ENCODE measurements at places on chromosomes 13 and 19.

DNA sequence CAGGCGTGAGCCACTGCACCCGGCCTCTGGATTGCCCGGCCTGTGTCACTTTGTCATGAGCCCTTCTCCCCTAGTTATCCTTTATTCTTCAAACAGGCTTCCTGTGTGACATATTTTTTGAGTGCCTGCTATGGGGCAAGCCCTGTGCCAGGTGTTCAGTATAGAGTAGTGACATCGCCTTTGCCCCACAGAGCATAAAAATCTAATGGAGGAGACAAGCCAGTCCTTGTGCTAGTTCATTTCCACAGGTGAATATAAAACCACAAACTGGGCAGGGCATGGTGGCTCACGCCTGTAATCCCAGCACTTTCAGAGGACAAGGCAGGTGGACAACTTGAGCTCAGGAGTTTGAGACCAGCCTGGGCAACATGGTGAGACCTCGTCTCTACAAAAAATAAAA lies 43.2 kb downstream of the BBC3 start:
- no peak for DNase-seq

GRCh38 chr13:48040896-48041295 lies 3.4 kb downstream of the NUDT15 start:
- DNase-seq: no peak

- no peak for DNase-seq
Measured at GRCh38 chr19:39874404-39874803, 28.2 kb upstream of the FBL start.

DNA sequence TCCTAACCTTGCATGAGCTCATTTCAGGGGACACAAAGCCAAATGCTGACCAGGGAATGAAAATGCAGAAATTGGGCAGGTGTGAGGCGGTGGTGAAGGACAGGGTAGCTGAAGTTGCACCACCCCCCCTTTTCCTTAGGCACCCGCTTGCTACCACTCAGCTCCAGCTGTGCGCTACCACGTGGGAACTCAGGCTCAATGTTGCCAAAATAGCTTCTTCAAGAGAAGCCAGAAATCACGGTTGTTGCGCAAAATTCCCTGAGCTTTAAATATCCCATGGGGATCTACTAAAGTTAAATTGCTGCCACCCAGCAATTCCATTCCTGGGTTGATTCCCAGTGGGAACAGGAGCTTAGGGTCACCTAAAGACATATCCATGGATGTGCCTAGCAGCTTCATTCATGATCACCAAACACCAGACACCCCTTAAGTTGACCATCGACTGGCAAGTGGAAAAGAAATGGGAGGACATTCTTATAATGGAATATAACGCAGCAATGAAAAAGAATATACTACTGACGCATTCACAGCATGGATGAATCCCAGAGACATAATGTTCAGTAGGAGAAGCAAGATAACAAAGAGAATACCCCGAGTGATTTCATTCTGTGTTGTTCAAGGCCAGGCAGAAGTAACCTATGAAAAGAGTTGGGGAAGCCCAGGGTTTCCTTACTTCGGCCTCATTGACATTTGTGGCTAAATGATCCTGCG lies 12.8 kb upstream of the ADGRL1 start:
- DNase-seq: no peak

DNA sequence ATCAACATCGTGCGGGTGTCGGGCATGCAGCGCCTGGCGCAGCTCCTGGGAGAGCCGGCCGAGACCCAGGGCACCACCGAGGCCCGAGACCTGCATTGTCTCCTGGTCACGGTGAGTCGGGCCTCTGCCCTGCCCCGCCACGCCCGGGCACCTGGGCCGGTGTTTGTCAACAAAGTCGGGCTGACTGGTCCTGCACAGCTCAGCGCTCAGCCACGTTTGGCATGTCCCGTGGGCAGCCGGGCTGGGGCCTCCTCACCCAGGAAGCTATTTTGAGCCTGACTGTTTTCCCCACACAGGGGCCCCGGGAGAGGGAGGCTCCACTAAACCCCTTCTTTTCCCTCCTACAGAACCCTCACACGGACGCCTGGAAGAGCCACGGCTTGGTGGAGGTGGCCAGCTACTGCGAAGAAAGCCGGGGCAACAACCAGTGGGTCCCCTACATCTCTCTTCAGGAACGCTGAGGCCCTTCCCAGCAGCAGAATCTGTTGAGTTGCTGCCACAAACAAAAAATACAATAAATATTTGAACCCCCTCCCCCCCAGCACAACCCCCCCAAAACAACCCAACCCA lies 1.3 kb downstream of the GADD45B start:
- DNase-seq: no peak

DNA sequence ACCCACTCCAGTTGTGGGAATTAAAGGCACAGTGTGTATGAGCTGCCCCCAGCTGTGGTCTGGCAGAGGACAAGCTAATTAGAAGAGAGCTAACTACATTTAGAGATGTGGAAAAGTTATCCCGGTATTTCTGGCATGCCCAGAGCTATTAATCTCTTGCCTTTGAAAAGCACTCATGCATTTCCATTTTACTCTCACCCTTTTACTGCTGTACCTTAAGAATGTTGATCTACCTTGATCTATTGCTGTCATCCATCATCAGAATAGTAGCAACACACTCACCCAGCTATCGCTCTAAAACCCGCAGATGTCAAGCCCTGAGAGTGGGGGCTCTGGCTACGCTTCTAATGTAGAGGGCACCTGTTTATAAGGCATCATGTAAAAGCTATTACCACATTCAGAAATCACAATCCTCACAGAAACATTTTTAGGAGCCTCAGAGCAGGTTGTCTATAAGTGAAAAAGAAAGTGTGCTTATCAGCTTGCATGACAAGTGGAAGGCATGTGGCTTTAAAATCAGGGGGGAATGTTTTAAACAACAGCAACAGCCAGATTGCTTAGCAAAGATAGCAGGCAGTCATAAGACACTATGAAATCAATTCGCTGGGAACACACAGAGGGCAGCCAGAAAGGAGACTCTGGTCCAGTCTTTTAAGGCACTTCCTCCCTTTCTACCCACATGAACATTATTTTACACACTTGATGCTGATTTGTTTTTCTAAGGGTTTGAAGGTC lies 224.2 kb upstream of the IRS2 start:
- DNase-seq: no peak

GRCh38 chr13:29541400-29541799 lies 54.1 kb downstream of the SLC7A1 start:
- DNase-seq: no peak

DNA sequence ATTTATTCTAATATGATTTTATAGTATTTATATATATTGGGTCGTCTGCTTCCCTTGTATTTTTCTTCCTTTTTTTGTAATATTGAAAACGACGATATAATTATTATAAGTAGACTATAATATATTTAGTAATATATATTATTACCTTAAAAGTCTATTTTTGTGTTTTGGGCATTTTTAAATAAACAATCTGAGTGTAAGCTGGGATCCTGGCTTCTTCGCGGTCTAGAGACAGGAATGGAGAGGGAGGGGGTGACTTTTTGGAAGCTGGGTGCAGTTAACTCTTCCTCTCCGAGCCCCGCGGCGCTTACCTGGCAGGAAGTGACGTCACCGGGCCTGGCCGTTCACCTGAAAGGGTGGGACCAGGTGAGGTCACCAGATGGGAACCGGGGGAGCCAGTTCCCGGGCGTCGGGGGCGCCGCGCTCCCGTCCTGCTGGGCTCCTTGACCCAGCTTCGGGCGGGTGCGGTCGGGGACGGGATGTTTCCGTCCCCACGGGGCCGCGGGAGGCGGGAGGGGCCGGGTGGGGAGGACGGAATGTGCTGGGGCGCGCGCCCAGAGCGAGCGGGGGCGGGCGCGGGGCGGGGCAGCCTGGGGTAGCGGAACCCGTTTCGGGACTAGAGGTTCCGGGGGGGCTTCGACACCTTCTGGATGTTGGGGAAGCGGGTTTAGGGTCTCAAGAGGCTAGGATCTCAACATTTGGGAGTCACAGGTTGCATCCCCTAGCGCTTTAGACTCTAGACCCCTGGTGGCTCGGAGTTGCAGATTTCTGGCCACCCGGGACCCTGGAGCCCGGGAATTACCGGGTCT lies 2.8 kb downstream of the ZFP36 start:
- peak; percentile 91 for DNase-seq

DNA sequence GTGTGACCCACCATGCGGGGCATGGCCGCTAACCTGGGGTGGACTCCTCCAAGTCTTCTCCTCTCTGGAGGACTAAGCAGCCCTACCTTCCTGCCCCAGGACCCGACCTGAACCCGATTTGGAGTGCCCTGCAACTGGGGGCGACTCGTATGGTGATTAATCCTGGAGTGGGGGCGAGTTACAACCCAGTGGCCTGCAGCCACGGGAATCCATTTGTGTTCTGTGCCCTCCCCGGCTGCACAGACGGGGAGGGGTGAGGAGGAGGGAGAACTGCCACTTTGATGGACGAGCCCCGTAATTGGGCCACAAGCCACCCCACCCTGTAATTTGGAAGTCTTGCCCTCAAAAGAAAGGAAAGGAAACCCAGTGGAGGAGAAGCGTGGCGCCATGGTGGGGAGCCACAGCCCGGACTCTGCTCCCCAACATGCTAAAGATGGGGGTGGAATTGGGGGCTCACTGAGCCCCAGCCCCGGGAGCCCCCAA lies 18.0 kb downstream of the PRR36 start:
- no peak for DNase-seq

DNA sequence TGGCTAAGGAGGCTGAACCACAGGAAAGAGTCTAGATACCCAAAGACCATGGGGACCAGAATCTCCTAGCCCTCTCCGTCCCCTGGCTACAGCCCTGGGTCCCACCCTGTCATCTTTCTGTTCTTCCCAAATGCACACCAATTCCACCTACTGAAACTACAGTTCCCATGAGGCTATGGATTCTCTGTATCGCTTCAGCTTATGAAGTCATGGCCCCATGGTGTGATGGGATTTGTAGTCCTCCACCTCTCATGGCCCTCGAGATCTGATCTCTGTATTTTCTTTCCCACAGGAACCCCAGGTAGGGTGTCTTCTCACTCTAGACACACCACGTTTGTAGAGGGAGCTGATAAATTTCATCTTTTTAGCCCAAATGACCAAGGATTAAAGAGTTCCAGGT lies 11.8 kb downstream of the PTPRH start:
- DNase-seq: peak; percentile 30

DNA sequence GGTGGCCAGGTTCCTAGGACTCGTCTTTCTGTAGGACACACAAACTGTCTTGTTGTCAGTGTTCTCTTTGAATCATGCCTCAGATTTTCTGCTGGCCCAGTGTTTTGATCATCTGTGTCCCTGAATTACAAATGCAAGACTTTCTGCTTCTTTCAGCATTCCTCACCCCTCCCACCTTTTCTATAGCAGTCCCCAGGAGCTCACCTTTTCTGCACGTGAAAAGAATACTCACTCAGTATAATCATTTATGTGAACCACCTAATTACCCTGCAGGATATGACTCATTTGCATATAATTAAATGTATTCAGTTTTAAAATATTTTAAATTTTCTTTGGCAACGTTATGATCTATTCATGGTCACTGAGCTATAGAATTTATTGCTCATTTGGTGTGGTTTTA lies 389.2 kb downstream of the ITGBL1 start:
- no peak for DNase-seq

DNA sequence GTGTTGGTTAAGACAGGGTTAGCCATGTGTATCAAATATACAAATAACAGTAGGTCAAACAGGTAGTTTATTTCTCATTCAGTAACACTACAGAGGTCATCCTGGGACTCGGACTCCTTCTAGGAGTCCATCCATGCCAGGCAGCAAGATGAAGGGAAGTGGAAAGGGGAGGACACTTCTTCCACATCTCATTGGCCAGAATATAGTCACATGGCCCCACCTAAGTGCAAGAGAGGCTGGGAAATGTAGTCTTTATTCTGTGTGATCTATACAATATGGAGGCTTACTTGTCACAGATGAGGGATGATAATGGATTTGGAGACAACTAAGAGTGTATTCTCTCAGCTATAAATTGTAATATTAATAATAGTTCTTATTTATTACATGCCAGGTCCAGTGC lies 31.1 kb downstream of the RDH8 start:
- no peak for DNase-seq

- DNase-seq: no peak
Measured at GRCh38 chr13:99998261-99998660, 16.7 kb downstream of the ZIC2 start.

GRCh38 chr13:30722361-30722760 lies 13.0 kb upstream of the ALOX5AP start:
- no peak for DNase-seq

GRCh38 chr19:18046059-18046718 lies 38.2 kb downstream of the ARRDC2 start:
- DNase-seq: no peak

- no peak for DNase-seq
Measured at GRCh38 chr19:7638802-7639465, 2.0 kb downstream of the STXBP2 start.

DNA sequence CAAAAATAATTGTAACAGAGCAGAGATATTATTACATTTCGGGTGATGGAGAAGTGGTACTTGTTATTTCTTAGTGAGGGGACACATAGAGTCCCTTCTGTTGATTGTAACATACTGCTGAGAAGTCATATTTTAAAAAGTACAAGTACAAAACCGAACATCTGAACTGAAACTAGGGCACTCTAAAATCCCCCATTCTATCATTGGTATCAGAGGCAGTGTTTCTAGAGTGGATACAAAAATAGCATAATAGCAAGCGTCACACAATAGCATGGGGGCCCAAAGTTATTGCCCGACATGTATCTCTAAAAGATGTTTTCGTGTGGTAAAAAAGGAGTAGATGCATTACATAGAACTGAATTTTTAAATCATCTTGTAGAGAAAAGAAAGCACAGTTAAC lies 502.1 kb upstream of the SLC10A2 start:
- DNase-seq: no peak

GRCh38 chr19:7200736-7201135 lies 93.5 kb downstream of the INSR start:
- DNase-seq: no peak

GRCh38 chr13:92951273-92951890 lies 275.2 kb upstream of the GPC6 start:
- DNase-seq: no peak

DNA sequence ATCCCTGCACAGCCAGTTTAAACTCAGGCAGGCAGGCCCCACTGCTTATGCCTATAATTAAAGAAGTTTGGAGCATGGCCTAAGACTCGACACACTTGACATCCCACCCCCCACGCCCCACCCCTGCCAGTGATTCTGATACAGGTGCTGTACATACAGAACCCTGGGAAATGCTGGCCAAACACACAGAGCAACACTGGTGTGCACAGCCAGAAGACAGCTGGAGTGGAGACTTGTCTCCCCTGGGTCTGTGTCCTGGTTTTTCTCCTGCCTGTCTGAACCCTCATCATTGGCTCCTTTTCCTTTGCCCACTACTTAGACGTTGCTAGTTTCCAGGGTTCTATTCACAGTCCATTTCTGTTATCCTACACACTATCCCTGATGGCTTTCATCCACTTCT lies 76.8 kb downstream of the DLEU7 start:
- DNase-seq: no peak

DNA sequence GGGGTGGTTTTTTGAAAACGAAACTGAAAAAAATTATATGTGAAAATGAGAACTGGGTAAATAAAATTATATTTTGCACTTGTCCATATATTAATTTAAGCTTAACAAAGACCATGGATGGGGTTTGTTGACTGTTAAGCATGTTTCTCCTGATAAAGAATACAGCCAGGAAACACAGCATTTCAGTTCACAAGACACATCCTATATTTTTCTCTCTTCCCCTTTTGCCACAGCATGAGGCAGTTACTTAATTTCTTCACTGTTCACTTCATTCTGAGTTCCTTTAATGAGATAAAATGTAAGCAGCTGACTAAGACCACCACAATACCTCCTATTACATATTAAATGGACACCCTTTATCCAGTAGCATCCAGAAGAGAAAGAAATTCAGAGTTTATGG lies 64.0 kb downstream of the RXFP2 start:
- DNase-seq: no peak

- no peak for DNase-seq
Measured at GRCh38 chr13:87123987-87124784, 547.0 kb upstream of the SLITRK5 start.

Data from natural killer cell (primary cell).